ENCODE measurements at places on chromosomes 4 and X.
A peak's percentile ranks its signal among the peaks of the same experiment; 100 is the strongest.

- DNase-seq, result no peak
Measured at GRCh38 chr4:8412288-8412687, 28.2 kb downstream of the ACOX3 start.

DNA sequence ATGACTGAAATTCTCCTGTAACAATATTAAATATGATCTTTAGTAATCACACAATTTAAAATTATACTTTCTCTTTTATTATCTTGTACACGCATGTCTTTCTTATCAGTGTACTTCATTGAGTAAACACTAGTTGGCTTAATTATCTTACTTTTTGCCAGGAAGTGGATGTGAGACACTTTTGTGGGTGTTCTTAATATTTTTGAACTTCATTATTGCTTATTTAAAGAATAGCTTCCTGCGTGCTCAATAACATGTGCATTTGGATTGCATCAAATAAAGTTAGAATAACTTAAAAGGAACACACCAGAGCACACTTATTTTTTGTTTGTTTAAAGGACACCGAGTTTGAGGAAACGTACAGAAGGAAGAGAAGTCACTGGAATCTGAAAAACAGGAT, 128.5 kb upstream of the VEGFC start:
- no peak for DNase-seq

- DNase-seq, result no peak
Measured at GRCh38 chrX:15570145-15570544, 30.6 kb downstream of the ACE2 start.

- DNase-seq, result no peak
Measured at GRCh38 chr4:2802618-2803531, 10.0 kb downstream of the SH3BP2 start.

- no peak for DNase-seq
Measured at GRCh38 chr4:151428346-151428745, 19.4 kb downstream of the FHIP1A start.

DNA sequence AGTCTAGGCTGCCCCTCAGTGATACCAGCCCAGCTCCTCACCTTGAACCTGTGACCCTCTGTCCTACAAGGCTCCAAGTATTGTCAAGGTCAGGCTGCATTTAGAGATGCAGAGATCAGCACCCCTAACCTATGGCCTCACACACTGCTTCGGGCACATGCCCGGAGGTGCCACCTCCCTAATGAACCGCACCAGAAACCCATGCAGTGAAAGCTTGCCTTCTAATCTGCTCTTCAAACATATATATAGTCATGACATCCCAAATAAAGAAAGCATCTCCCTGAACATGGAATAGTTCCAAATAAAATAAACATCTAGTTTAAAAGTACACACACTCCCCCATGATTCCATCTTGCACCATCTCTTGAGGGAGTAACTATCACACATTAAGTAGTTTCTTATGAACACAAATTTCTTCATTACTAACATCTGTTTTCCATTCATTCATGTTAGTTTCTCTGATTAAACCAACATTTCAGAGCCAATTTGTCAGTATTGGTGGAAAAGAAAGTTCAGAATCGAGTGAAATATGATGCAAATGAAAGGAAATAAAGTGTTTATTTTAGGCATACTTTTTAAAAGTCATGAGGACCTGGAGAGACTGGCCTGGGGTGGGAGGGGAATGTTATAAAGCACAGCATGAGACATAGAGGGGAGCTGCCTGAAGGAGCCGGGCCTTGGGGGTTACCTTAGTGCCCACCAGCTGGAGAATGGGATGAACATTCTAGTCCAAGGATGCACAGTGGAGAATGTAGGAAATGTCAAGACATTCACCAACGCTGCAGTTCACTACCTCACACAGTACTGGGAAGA, 19.2 kb downstream of the CC2D2A start:
- DNase-seq, result no peak

- DNase-seq, result no peak
Measured at GRCh38 chr4:7819446-7819845, 120.2 kb downstream of the AFAP1 start.

GRCh38 chrX:46687619-46688018, 71.3 kb downstream of the SLC9A7 start:
- no peak for DNase-seq

DNA sequence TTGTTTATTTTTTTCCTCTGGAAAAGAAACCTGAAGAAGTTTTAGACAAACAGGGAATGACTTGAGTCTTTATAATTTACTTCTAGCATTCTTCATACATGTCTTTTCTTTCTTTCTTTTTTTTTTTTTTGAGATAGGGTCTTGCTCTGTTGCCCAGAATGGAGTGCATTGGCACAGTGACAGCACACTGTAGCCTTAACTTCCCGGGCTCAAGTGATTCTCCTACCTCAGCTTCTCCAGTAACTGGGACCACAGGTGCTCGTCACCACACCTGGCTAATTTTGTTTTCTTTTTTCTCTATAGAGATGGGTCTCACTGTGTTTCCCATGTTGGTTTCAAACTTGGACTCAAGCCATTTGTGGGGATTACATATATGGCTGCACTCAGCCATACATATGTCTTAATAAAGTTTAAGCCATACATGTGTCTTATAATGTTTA, 71.8 kb downstream of the RAPGEF2 start:
- no peak for DNase-seq

GRCh38 chr4:183855323-183856190, 49.5 kb upstream of the STOX2 start:
- DNase-seq, result no peak

DNA sequence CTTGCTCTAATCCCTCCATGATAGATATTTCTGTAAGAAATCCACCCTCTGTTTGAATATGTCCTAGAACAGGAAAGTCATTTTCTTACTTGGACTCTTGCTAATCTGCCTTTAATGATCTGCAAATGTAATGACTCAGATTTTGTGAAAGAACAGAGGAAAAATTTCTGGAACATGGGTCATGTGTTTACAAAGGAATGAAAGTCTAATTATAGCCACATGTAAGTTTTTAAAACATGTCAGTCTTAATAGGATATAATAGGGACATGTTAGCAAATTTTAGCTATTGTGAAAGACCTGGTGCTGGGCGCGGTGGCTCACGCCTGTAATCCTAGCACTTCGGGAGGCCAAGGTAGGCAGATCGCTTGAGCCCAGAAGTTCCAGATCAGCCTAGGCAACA, 47.6 kb downstream of the GRK4 start:
- DNase-seq, result no peak

- DNase-seq, result no peak
Measured at GRCh38 chr4:113446019-113446418, 315.5 kb downstream of the CAMK2D start.

- peak; percentile 66 for DNase-seq
Measured at GRCh38 chrX:153460826-153461225, 9.6 kb downstream of the HAUS7 start.

GRCh38 chr4:187887906-187888305, 107.7 kb upstream of the ZFP42 start:
- DNase-seq, result no peak

DNA sequence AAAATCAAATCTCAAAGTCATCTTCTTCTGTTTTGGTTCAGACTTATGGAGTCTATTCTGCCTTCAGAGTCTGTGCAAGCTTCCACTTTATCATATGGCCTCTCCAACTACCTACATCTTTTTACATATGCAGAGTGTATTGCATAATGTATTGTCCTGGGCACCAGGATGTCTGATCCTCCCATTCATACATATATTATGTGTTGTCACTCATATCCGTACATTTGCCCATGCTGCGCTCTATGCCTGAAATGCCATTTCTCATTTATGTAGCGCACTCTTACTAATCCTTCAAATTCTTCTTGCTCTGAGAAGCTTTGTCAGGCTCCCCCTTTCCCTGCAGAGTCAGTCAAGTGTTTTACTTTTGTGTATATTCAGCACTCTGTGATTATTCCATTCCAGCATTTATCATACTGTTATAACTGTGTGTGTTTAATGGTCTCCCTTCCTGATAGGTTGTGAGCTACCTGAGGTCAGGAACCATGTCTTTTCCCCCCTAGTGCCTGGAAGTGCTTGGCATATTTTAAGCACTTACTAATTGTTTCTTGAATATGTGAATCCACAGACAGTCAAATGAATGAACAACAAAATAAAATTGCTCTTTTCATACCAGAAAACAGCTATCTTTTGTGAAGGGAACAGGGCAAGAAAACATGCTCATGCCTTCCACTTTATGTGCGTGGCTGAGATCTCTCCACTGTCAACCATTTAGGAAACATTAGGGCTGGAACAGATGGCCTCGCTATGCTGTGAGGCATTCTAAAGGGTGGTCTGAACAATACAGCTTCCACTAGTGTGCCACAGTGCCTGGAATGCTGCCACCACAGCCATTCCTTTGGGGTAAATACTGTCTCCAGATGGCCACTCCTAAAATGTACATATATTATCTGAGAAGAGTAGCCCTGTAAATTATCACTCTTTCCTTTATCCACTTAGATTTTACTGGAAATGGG, 81.8 kb downstream of the GLUD2 start:
- no peak for DNase-seq

- no peak for DNase-seq
Measured at GRCh38 chrX:68396953-68397352, 36.3 kb downstream of the OPHN1 start.

GRCh38 chrX:82816562-82816961, 691.5 kb upstream of the POU3F4 start:
- DNase-seq, result no peak

- DNase-seq, result no peak
Measured at GRCh38 chrX:142076633-142077032, 128.5 kb downstream of the MAGEC2 start.

GRCh38 chr4:66649236-66649635, 896.1 kb downstream of the CENPC start:
- no peak for DNase-seq

DNA sequence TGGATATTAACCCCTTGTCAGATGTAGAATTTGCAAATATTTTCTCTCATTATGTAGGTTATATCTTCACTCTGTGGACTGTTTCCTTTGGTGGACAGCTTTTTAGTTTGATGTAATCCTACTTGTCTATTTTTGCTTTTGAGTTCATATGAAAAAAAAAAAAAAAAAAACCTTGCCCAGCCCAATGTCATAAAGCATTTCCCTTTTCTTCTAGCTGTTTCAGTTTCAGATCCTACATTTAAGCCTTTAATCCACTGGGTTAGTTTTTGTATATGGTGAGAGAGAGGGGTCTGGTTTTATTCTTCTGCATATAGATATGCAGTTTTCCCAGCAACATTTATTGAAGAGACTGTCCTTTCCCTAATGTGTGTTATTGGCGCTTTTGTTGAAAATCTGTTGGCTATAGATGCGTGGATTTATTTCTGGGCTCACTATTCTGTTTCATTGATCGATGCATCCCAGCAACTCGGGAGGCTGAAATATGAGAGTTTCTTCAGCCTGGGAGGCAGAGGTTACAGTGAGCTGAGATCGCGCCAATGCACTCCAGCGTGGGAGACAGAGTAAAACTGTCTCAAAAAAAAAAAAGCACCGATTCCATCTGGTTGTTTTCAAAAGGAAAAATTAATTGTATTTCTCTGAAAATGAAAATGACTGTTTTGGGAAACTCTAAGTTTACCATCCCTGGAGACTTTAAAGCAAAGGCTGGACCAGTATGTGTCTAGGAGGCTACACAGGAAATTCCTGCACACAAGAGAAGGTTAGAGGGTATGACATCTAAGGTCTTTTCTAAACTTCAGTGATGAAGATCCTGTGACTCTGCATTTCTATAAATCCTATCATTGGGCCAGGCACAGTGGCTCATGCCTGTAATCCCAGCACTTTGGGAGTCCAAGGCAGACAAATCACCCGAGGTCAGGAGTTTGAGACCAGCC, 35.6 kb downstream of the STEEP1 start:
- no peak for DNase-seq

GRCh38 chr4:3767570-3768288, 1.5 kb downstream of the ADRA2C start:
- no peak for DNase-seq

Data from CD4-positive, alpha-beta T cell treated with Interleukin-6 for 4 hours (primary cell).